ENCODE measurements at places on chromosomes 11 and 22.

- DNase-seq, result no peak
These were observed 50.3 kb downstream of the RPS6KA4 start for GRCh38 chr11:64409278-64409677.

DNA sequence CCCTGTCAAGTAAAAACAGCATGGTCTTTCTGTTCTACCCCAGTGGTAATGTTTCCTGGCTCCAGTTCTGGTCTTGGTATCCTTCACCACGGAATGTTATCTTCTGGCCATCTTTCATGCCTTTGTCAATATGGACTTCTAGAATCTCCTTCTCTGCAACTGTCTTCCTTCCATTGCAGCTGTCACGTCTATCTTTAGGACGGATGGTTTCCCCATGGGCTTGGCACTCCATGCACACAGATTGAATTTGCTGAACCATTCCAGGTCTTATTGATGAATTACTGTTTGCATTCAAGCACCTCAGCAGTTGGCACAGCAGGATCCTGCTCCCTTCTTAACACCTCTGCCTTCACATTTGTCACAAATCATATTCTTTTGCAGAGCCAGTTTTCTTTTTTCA is 44.9 kb upstream of the SLC25A18 start:
- no peak for DNase-seq

GRCh38 chr11:78808923-78809322 is 234.3 kb upstream of the NARS2 start:
- no peak for DNase-seq

- DNase-seq, result no peak
These were observed 82.9 kb upstream of the TBCEL start for GRCh38 chr11:120941000-120941399.

DNA sequence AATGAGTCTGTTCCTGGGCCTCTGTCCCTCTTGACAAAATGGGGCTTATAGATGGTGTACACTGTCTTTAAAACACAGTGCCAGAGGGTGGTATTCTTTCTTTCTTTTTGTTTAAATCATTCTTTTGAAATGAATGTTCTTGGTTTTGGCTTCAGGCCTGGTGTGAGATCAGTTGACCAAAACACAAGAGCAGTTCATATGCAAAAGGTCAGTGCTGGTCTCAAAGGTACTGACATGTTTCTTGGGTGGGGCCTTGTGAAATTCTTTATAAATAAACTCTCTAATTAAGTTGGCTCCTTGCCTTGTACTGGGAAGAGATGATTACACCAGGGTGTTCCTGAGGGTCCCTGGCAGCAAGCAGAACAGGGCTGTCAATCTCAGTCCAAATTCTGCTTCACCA is 110.0 kb downstream of the FBXO7 start:
- peak; percentile 39 for DNase-seq

GRCh38 chr11:117595440-117595839 is 201.6 kb downstream of the DSCAML1 start:
- DNase-seq, result no peak

- no peak for DNase-seq
These were observed 46.1 kb upstream of the PRDM11 start for GRCh38 chr11:45100339-45100738.

- DNase-seq, result no peak
These were observed 2.0 kb downstream of the WT1 start for GRCh38 chr11:32433101-32433913.

Data from AG08396 (cell line).